ENCODE measurements at places on chromosomes 6 and 20.

- DNase-seq: no peak
These were observed 23.3 kb downstream of the TMC2 start for GRCh38 chr20:2559651-2560050.

- no peak for DNase-seq
These were observed 7.5 kb downstream of the FAM110A start for GRCh38 chr20:840858-841567.

- no peak for DNase-seq
These were observed 20.3 kb downstream of the OR2B6 start for GRCh38 chr6:27977387-27977786.

DNA sequence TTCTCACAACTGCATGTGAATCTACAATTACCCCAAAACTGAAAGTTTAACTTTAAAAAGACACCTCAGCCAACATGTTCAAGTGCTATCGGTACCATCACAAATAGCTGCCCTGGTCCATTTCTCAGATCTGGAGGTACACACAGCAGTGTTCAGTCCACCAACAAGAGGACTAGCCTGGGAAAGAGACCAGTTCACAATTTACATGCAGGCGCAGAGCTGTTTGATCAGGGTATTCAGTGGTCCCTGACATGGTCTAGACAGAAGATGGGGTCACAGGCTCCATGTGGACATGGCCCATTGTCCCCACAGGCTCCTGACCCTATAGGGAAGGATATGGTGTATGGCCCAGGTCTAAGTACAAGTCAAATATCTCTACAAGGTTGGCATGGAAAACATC, 15.6 kb upstream of the TGM6 start:
- no peak for DNase-seq

DNA sequence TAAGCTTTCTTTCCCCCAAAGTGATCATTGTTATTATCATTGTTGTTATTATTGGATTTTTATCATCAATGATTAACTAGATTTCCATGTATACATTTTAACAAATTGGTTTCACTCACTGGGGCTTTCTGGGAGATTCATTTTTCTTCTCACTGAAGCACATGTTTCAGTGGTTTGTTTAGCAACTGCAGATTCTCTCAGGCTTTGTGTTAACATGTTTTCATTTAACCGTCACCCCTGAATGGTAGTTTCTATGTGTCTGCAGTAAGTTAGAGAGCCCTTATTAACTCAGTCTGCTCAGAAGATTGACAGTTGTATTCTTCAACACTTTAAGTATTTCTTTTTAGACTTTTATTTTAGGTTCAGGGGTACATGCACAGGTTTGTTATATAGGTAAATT, 12.4 kb downstream of the ZKSCAN4 start:
- DNase-seq: no peak

DNA sequence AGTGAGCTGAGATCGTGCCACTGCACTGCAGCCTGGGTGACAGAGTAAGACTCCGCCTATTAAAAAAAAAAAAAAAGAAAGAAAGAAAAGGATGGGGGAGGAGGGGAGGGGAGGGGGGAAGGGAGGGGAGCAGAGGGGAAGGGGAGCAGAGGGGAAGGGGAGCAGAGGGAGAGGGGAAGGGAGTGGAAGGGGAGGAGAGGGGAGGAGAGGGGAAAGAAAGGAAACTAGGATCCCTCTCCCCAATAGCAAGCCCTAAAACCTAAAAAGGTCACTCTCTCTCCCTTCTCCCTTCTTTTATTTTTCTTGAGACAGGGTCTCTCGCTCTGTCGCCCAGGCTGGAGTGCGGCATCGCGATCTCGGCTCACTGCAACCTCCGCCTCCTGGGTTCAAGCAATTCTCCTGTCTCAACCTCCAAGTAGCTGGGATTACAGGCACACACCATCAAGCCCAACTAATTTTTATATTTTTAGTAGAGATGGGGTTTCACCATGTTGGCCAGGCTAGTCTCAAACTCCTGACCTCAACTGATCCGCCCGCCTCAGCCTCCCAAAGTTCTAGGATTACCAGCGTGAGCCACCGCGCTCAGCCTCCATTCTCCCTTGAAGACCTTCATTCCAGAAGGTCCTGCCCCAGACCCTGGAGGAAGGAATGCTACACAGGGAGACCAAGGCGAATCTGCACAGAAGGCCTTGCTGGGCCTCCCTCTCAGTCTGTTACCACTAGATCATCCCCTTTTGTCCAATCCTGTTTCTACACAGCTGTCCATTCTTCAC, 45.8 kb upstream of the PIM1 start:
- DNase-seq: no peak

GRCh38 chr6:138795809-138796603, at the start of gene ECT2L:
ECT2L (plus strand) TSS chr6:138796087; CDS start chr6:138813275, 17,188 bp downstream.
- DNase-seq: peak; percentile 28

DNA sequence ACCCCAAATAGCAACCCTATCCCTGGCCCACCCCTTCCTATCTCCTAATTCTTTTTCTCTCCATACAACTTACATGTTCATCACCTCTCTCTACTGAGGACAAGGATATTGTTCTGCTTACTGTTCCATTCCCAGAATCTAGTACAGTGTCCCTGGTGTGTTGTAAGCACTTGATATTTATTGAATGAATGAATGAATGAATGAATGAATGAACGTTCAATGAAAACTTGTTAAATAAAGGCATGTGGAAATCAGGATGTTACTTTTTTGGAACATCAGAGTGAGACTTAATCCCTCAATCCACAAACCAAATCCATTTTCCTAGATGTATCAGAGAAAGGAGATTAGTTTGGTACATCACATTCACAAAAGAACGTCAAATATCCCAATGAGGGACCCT, 6.8 kb upstream of the JPH2 start:
- DNase-seq: no peak

GRCh38 chr6:63278916-63279315, 40.9 kb downstream of the LGSN start:
- DNase-seq: no peak

DNA sequence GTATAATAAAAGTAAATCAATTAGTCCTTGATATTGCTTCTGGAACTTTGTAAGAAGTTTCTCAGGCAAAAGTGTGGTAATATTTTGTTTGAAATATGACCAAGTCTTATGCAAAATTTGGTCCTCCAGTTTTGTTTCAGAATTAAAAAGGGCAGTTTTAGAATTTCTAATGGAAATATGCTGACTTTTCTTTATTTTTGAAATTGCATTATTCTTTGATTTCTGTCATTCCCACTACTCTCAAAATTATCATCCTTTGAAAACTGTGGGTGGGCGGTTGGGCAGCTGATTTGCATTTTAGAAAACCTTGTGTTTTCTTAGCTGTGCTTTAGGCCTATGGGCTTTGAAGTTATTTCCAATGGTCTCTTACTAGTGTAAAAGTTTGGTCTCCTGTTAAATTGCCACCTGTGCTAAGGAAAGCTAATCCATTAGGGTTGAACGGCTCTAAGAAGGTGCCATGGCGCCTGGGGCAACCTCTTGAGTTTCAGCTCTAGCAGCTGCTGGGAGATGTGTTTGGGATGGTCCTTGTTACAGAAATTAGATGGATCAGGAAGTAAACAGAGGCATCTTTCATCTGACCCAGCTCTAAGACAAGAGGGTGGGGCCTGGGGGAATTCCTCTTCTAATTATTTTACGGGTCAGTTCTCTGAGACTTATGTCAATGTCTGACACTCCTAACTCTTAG, 880.8 kb upstream of the SLC35B3 start:
- no peak for DNase-seq

DNA sequence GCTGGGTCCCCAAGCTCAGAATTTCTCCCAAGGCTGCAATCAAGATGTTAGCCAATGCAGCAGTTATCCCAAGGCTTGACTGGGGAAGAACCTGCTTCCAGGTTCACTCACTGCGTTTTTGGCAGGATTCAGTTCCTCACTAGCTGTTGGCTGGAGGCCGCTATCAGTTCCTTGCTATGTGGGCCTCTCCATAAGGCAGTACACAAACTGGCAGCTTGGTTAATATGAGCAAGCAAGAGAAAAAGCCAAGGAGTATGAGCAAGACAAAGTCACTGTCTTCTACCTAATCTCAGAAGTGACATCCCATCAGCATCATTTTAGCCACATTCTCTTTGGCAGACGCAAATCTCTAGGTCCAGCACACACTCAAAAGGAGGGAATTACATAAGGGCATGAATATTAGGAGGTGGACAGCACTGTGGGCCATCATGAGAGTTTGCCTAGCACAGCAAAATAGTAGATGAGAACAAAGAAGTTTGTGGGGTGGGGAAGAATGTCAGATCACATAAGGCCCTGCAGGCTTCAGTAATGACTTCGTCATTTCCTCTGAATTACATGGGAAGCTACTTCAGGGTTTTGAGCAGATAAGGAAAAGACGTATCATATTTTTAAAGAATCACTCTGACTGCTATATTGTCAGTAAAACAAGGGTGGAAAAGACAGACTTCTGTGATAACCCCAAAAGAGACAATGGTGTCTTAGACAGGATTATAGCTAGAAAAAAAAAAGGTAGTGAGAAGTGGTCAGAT, 25.5 kb downstream of the LMBRD1 start:
- no peak for DNase-seq

DNA sequence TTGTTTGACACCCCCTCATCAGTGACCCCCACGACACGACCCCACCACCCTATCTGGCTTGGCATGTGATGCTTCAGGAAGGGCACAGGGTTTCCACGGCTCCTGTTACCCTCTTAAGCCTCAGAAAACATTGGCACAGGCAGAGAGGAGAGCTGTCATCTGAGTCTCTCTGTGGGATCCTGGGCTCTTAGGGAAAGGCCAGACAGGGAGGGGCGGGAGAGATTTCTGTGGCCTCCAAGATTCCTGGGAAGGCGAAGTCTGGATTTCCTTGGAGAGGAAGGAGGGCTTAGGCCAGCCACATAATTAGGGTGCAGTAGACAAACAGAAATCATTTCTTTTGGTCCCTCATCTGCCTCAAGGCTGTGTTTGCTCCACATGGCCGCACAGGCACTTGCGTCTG, 191.6 kb upstream of the SNX9 start:
- no peak for DNase-seq

- no peak for DNase-seq
These were observed 42.0 kb downstream of the CDS2 start for GRCh38 chr20:5168651-5169396.

DNA sequence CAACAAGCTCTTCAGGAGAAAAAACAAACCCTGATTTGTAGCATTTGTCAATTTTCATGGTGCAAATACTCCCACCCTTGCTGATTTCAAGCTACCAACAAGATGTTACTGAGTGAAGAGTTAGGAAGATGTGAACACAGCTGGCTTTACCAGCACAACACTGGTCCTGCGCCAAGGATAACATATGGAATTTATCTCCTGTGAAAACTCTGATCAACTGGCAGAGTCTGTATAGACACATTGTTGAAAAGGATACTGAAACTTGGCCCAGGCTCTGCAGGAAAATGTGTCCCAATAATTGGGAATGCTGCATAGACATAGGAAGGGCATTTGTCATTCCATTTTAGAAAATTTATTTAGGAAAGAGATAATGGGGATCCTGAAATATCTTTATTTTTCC, 29.0 kb downstream of the OTOR start:
- DNase-seq: no peak

DNA sequence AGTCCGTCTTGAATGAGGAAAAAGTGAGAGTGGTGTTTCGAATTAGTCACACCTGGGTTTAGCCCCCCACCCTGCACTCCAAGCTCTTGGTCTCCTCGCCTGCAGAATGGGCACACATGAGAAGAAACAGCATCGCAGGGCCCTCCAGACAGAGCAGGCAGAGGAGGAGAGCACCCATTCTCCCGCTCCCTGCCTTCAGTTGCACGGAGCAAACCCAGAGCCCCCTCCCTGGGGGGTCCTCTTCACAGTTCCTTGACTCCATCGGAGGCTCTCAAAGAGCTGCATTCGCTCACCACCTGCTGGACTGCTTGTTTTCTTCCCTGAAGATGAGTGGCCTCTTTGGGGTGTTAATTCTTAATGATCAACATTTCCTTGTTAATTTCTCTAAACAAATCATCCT, 5.1 kb downstream of the CST7 start:
- DNase-seq: no peak

DNA sequence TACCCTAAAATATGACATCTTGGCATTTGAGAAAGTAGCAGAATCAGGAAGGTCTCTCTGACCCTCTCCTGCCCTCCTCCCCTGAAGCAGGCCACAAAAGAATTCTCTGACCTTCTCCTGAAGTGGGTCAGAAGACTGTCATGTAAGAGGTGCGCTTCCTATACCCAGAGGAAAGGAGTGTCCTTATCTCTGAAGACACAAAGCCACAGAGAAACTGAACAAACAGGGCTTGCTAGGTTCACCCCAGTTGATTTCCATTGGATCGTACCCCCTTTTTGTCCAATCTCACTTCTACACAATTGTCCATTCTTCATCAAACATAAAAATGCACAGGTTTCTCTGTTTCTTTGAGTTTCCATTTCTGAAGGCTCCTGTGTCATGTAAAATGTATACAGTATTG, 272.0 kb upstream of the SOX4 start:
- no peak for DNase-seq

DNA sequence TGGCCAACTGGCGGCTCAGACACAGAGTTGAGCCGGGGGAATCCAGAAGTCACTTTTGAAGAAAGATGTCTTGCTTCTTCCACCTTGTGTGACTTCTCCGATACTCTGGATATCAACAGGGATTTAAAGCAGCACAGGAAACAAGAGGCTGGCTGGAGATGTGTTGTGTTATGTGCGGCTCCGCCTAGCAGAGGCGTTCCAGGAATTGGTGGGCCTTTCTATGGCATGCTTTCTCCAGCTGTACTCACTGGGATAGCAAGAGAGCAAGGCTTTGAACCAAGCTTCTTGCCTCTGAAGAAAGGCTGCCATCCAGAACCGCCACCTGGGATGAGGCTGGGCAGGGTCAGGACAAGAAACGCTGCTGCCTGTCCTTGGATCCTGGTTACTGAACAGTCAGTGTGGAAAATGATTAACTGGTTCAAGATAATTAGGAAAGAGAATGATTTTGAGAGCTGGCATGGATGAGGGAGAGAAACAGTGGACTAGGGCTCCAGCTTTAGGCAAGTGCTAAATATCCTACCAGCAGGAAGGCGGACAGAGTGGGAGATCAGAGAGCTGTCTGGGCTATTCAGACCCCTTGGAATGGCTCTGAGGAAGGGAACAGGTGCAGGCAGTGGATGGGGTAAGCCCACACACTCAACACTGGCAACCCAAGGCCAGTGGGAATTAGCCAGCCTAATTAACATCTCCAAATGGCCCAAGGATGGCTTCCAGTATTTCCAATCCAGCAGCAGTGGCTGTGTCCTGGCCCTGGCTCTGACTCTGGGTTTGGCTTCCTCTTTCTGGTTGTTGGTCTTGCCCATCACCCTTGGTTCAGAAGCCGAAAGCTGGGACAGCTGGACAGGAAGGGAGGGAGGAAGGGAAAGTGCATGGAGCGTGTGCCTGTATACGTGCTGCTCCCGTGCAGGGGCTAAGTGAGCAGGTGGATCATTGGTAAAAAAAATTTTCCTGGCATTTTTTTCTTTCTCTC, 31.9 kb downstream of the INSM1 start:
- no peak for DNase-seq

- no peak for DNase-seq
These were observed 44.7 kb downstream of the DEK start for GRCh38 chr6:18219591-18219990.

- no peak for DNase-seq
These were observed 116.5 kb downstream of the SCML4 start for GRCh38 chr6:107707346-107708275.

DNA sequence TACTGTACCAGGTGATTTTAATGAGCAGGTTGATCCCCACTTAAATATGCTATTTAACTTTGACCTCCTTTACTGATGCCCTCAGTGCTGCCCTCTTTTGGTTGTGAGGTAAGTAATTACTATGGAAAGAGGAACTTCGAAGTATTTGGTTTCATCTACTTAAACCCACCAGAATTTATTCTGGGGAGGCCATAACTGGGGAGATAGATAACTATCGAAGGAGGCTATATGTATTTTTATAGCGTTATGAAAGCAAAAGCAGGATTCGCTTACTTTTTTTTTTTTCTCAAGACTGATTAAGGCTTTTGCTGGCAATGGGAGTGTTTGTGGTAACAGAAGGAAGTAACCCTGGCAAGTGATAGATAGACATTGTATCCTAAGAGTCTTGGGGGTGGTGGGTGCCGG, 168.9 kb upstream of the CENPW start:
- DNase-seq: no peak

Measured in omental fat pad (tissue), 4 donors.